ENCODE measurements at places on chromosomes 13 and 19.

DNA sequence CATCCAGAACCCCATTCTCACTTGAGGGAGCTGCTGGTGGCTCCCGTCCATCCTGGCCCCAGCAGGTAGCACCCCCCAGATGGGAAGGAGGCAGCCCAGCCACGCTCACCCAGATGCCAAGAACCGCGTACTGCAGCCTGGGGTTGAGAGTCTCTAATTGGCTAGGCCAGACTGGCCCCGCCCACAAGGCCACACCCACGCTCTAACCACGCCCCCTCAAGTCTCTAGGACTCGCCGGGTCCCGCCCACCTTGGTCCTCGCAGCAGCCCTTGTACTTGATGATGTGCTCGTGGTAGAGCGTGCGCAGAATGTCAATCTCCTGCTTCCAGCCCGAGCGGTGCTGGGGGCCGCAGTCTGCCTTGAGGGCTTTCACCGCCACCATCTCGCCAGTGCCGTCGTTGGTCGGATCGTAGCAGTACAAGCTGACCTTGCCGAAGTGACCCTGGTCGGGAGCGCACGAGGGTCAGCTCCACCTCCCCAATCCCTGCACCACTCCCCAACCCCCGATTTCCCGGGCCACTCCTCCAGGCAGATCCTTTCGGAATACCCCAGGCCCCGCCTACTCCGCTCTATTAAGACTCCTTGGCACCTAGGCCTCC is 14.5 kb upstream of the ICAM3 start:
- DNase-seq: no peak

GRCh38 chr19:45342911-45343310 is 2.4 kb downstream of the KLC3 start:
- DNase-seq: no peak

DNA sequence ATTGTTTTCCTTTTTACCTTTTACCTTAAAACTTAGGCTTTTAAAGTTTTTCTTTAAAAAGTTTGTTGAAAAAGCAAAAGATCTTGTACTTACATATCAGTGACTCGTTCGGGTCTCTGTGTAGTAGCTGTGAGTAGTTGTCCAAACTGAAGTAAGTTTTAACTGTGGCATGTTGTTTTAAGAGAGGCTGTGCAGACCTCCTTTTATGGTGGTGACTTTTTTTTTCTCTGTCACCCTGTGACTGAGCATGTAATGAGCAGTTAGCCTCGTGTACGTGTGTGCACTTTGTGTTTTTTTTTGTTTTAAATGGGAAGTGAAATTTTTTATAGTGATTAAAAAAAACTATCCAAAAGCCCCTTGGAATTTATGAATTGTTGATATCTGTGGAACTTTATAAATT is at the start of gene GPR183:
Gene GPR183, minus strand, starts transcription at position 153 of the 400 bp plus-strand sequence. CDS start 11,254 bp downstream, outside the sequence.
- no peak for DNase-seq

- DNase-seq: no peak
These were observed 608 bp downstream of the MYADM start for GRCh38 chr19:53868091-53868891.

- DNase-seq: no peak
These were observed 37.6 kb downstream of the ZNF493 start for GRCh38 chr19:21434516-21434915.

DNA sequence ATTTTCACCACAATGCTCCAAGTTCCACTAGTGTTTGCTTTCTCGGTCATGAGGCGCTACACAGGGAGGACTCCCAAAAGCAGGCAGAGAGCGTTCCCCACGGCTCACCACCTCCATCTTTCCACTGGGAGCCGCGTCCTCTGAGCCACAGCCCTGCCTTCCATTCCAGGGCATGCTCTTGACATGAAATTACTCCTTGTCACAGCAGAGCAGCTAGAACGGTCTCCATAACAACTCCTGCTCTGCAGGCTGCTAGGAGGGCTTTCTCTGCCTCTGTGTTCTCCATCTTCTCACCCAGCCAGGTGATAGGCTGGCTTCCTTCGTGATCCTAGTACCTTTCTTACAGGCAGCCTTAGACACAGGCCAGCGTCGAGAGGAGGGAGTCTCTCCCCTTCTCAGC is 171.8 kb upstream of the UBL3 start:
- no peak for DNase-seq

DNA sequence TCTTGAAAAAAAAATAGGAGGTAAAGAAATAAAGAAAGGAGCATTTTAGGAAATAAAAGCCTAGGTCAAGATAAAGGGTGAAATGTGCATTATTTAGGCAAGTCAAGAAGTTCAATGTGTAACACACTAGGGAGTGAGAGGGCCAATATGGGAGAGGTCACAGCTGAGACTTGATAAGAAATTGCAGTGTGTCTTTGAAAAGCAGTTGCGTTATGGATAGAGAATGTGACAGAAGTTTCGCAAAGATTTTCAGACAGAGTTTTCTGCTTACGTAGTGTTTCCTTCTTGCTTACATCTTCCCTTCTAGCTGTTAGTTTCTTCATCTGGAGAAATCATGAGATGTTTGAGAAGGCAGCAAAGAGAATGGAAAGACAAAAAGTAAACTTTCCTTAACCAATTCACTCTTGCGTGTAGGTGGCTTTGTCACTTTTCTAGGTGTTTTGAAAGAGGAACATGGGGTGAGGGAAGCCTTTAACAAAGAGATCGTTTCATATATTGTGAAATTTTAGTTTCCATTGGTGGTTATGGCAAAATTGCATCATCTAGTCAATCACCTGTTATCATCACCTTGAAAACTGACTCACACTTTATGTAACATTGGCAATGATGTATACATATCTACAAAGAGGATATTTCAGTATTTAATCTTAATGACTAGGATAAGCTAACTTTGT is 975.5 kb downstream of the OLFM4 start:
- no peak for DNase-seq

DNA sequence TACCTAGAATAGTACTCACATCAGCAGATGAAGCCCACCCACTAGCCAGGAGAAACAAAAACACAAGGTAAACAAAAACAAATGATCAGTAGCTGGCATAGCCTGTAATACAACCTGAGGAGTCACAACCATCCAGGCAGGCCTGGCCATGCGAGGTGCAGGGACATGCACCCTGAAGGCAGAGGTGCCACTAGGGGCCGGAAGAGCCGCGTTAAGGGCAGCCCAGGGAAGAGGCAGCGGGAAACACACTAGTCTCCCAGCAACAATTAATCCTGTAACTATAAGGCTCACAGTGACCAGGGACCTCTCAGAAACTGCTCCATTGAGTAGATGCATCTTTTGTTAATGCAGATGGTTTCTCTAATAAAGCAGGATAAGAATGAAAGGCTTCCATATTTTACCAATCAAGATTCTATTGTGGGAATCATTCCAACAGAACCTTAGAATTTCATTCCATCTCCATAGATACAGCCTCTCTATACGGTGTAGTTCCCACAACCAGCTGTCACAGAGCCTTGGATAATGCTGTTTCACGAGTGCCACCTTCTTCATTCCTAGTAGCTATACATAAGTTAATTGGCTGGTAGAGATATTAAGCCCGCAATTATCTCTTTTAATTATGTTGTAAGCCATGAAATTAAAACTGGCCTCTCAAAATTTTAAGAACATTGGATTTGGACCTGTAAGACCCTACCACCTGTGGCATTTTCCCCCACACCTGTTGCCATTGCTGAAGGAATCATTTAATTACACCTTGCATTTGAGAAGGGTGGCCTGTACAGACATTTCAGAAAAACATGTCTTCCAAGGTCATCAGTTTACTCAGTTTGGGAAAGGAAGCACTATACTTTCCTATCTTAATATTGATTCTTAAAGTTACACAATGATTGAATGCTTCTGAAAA is 28.7 kb downstream of the ANKRD10 start:
- DNase-seq: no peak

DNA sequence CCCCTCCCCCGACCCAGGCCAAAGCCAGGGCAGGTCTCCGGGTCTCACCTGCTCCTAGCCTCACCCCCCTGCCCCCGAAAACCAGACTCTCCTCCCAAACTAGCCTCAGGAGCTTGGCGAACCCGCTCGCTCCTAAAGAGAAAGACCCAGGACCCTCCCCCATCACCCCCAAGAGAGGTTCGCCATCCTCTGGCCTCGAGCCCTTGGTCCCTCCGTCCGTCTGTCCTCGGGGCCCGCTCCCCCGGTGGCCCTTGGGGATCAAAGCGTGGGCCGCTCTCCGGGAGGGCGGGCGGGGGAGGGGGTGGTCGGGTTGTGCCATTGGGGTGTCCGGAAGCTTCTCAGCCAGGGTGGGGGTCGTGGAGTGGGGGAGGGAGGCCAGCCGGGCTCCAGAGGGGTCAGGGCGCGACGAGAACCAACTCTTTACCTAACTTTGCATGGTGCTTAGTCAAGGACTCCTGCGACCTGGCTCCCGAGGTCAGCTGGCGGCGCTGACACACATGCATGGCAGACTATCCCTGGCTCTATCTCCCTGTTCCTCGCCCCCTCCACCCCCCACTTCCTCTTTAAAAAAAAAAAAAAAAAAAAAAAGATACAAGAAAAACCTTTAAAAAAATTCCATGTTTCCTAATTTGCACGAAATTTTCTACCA is 15.6 kb downstream of the SMIM24 start:
- no peak for DNase-seq

DNA sequence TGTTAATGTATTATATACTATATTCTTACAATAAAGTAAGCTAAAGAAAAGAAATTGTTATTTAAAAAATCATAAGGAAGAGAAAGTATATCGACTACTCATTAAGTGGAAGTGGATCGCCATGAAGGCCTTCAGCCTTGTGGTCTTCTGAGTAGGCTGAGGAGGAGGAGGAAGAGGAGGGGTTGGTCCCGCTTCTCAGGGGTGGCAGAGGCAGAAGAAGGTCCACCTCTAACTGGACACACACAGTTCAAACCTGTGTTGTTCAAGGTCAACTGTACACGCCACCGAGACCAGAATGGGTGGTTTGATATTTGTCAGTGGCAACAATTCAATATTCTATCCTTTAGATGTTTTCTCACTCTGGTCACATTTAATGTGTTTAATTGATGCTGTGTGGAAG is 67.2 kb downstream of the ALOX5AP start:
- DNase-seq: no peak

- no peak for DNase-seq
These were observed 3.9 kb upstream of the CEBPA start for GRCh38 chr19:33306191-33306590.

- DNase-seq: no peak
These were observed 77.6 kb upstream of the PCDH17 start for GRCh38 chr13:57553932-57554331.

All from COR-L47 (cell line).